ENCODE measurements at places on chromosomes 4 and X. TPM values are rescaled to one million over a fixed set of nuclear protein-coding genes. Genes with fewer than 3 reads are reported as not detected.

SUPT20HL2 gene
- not detected for total RNA-seq

DCAF4L1 gene
- total RNA-seq = 0.10 TPM

PLAC8 gene
- 1.6 TPM for total RNA-seq

UGT2B28 gene
- total RNA-seq = not detected

SORBS2 gene
- 1.9 TPM for total RNA-seq

CFAP47 gene
- not detected for total RNA-seq

GLRA3 gene
- total RNA-seq = not detected

CSAG1 gene
- not detected for total RNA-seq

RXFP1 gene
- total RNA-seq = not detected

GABRB1 gene
- not detected for total RNA-seq

FRMPD3 gene
- not detected for total RNA-seq

DCAF8L2 gene
- not detected for total RNA-seq

IGFBP7 gene
- 228 TPM for total RNA-seq

All from foreskin keratinocyte (primary cell).